ENCODE measurements at places on chromosomes 11 and 22. TPM values are rescaled to one million over a fixed set of nuclear protein-coding genes. Genes with fewer than 3 reads are reported as not detected.

LRRC10B gene
- 0.23 TPM for total RNA-seq

ARHGAP8 gene
- total RNA-seq = 9.2 TPM

DNA sequence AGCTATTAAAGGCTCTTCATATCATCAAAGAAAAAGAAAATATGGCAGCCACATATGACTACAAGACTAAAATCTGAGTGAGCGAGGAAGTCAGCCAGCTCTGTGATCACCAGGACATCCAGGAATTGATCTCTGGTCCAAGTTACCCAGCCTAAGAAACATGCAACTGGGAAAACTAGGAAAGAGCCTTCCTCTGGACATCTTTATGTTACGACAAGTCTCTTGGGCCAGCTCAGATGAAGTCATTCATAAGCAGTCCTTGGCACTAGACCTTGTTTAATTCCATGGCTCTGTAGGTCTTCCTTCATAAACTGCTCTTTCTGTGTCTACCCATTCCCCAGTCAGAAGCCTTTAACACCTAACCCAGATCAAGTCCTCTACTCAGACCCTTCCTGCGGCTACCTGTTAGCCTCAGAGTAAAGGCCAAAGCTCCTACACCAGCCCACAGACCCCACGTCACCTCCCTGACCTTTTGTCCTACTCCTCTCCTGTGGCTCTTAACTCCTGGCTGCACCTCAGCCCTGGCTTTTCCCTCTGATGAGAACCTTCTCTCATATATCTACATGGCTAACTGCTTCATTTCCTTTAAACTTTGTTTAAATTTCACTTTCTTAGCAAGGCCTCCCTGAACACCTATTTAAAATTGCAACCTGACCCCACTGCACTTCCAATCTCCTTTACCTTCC is 134.0 kb downstream of the KIF18A start:
- H3K36me3 ChIP-seq = no peaks in the 10 kb centered on the region
- no peaks in the 10 kb centered on the region for H3K4me1 ChIP-seq
- H3K4me3 ChIP-seq = no peak overlapping the region
- DNase-seq = no peak
- no peak overlapping the region for H3K27ac ChIP-seq

- peak within 1 kb of the TSS; percentile 77 for H3K4me3 ChIP-seq
- peak within 1 kb of the TSS; percentile 79 for H3K27ac ChIP-seq
- peaks cover 15% of the 10 kb centered on the region for H3K4me1 ChIP-seq
- no peak for DNase-seq
- H3K36me3 ChIP-seq = peaks cover 4% of the 10 kb centered on the region
These were observed at the start of gene ZFTA for GRCh38 chr11:63768237-63769041. Gene ZFTA (minus strand): TSS chr11:63768775. CDS start chr11:63768622, 153 bp downstream.

GRCh38 chr11:88489030-88489429 is 151.5 kb upstream of the CTSC start:
- H3K36me3 ChIP-seq = no peaks in the 10 kb centered on the region
- no peak overlapping the region for H3K4me3 ChIP-seq
- DNase-seq = no peak
- no peaks in the 10 kb centered on the region for H3K27me3 ChIP-seq
- no peak overlapping the region for H3K27ac ChIP-seq

C22orf31 gene
- total RNA-seq = not detected

DNA sequence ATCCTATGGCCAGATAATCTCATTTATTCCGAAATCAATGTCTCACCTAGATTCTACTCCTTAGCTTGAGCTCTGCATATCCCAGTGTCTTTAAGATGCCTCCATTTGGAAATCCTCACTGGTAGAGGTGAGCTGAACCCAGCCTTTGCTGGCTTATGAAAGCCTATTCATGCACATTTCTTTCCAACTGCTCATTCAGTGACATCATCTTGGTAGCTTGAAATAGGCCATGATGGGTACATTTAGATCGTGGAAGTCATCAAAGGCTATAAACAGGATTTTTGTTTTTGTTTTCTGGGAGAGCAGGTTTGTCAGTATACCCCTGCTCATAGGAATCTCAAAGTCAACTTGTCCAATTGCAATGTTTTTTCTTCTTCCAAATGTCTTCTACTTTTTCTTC is 6.0 kb downstream of the NXPE1 start:
- H3K27me3 ChIP-seq = no peaks in the 10 kb centered on the region
- DNase-seq = no peak
- H3K4me3 ChIP-seq = no peak overlapping the region
- no peaks in the 10 kb centered on the region for H3K36me3 ChIP-seq
- H3K4me1 ChIP-seq = no peaks in the 10 kb centered on the region

GRCh38 chr22:26485806-26486390 is 2.2 kb downstream of the SRRD start:
- peaks cover 8% of the 10 kb centered on the region for H3K36me3 ChIP-seq
- H3K4me3 ChIP-seq = no peak overlapping the region
- H3K27ac ChIP-seq = no peak overlapping the region
- H3K4me1 ChIP-seq = peaks cover 22% of the 10 kb centered on the region

PLAAT3 gene
- 32.6 TPM for total RNA-seq

- H3K27me3 ChIP-seq = no peaks in the 10 kb centered on the region
- DNase-seq = no peak
- no peak overlapping the region for H3K4me3 ChIP-seq
- no peaks in the 10 kb centered on the region for H3K4me1 ChIP-seq
These were observed 2.2 kb upstream of the RGL4 start for GRCh38 chr22:23688571-23688970.

- H3K4me1 ChIP-seq = no peaks in the 10 kb centered on the region
- no peaks in the 10 kb centered on the region for H3K27me3 ChIP-seq
- H3K4me3 ChIP-seq = no peak overlapping the region
- H3K27ac ChIP-seq = no peak overlapping the region
- DNase-seq = no peak
- no peaks in the 10 kb centered on the region for H3K36me3 ChIP-seq
These were observed 61.4 kb upstream of the MTMR2 start for GRCh38 chr11:95985174-95985808.

DNA sequence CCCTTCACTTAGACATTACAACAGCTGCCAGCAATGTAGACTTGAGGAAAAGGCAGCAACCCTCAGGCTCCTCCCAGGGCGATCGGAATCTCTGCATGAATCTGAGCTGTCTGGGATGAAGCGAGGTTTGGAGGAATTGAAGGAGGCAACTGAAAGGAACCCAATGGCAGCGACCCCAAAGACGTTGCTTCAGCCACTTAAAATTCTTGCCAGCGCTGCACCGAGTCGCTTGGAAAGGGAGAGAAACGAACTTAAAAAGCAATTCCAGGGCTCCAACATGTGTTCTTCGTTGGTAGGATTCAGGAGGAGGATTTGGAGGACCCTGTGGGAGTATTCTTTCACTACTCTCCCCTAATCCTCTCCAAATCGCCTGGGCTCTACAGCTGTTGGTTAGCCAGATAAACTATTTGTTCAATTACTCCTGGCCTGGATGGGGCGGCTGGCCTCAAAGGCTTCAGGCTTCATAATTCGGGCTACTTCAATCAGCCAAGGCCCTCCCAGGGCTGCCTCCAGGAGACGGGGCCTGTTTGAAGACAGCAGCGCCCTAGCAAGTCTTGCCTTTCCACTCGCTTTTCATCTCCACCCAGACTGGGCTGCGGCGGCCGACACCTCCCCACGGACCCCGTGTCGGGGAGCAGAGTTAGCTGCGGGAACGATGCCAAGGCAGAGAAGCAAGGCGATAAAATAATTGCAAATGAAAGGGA is 72.4 kb upstream of the TMEM45B start:
- H3K27ac ChIP-seq = no peak overlapping the region
- no peak for DNase-seq
- no peaks in the 10 kb centered on the region for H3K4me1 ChIP-seq
- no peaks in the 10 kb centered on the region for H3K27me3 ChIP-seq
- no peak overlapping the region for H3K4me3 ChIP-seq

DNA sequence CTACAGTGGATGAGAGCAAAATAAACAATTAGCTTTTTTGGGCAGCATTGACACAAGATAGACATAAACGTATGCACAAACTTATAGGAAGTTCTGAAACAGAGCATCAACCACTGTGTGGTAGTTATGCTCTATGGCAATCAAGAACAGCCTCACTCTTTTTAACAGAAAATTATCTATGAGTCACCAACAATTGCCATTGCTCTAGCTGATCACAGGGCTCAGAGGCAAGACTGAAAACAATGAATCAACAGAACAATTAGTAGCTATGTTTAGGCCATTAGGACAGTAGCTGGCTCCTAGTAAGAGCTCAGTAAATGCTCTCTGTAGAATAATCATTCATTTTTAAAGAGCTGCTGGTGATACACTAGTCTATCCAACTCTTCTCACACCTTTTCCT is 34.9 kb upstream of the PICALM start:
- no peaks in the 10 kb centered on the region for H3K27me3 ChIP-seq
- H3K4me3 ChIP-seq = no peak overlapping the region
- H3K36me3 ChIP-seq = no peaks in the 10 kb centered on the region
- no peak for DNase-seq

- H3K4me1 ChIP-seq = no peaks in the 10 kb centered on the region
- H3K27ac ChIP-seq = no peak overlapping the region
- DNase-seq = no peak
- H3K4me3 ChIP-seq = no peak overlapping the region
- peaks cover 2% of the 10 kb centered on the region for H3K27me3 ChIP-seq
These were observed 125.8 kb downstream of the DCDC1 start for GRCh38 chr11:31243706-31244105.

SMIM35 gene
- not detected for total RNA-seq

ACTN3 gene
- total RNA-seq = 0.13 TPM

DNA sequence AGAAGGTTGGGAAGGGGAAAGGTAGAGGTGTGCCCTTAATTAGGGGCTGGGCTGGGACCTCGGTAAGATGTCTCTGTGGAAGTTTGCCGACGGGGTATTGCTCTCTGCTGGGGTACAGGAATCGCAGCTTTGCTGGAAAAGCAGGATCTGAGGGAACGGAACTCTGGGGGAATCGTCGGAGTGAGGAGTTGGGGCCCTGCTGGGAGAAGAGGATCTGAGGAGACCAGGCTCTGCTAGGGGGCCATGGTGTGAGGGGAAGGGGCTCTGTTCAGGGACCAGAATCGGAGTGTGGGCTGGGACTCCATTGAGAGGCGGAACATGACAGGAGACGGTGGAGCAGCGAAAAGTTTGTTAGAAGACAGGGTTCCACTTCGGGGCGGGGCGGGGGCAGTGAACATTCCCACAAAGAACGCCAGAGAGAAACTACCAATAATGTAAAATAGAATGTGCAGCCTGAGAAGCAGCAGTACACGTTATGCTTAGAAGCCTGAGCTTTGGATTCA is 456 bp downstream of the AAMDC start:
- no peak for DNase-seq
- H3K4me1 ChIP-seq = peaks cover 27% of the 10 kb centered on the region
- H3K27ac ChIP-seq = peak overlapping the region; percentile 61
- peak overlapping the region; percentile 94 for H3K4me3 ChIP-seq
- H3K27me3 ChIP-seq = no peaks in the 10 kb centered on the region

DNA sequence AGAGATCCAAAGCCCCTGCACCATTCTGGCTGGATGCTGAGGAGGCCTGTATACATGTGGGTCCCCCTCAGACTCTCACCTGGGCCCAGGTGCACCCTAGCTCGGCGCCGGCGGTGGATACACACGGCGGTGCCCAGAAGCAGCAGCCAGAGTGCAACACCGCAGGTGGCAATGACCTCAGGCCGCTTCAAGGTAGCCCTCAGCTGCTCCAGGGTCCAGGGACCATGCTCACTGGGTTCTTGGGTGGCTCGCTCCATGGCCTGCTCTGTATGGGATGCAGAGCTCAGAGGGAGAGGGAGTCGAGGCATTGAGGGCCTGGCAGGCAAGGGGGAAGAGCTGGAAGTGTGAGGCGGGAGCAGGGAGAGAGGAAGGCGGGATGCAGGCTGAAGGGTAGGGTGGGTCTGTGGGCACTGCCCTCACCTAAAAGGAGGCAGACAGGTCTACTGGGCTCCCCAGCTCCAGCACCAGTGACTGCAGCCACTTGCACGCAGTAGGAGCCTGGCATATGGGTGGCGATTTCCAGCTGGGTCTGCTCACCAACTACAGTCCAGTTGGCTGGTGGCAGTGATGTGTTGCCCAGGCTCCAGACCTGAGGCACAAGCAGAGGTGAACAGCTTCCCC is 3.8 kb downstream of the ROBO4 start:
- no peaks in the 10 kb centered on the region for H3K36me3 ChIP-seq
- no peak for DNase-seq

MDK gene
- total RNA-seq = 252 TPM

RBMXL2 gene
- total RNA-seq = 0.10 TPM

GRCh38 chr11:57977709-57978108 is 46.0 kb upstream of the OR9Q1 start:
- H3K27me3 ChIP-seq = no peaks in the 10 kb centered on the region
- no peak overlapping the region for H3K27ac ChIP-seq
- no peaks in the 10 kb centered on the region for H3K36me3 ChIP-seq
- no peak for DNase-seq
- no peaks in the 10 kb centered on the region for H3K4me1 ChIP-seq
- no peak overlapping the region for H3K4me3 ChIP-seq

GRCh38 chr11:67370351-67371076 is 2.9 kb downstream of the CLCF1 start:
- no peak for DNase-seq
- H3K4me3 ChIP-seq = peak overlapping the region; percentile 1
- H3K27me3 ChIP-seq = no peaks in the 10 kb centered on the region
- H3K36me3 ChIP-seq = no peaks in the 10 kb centered on the region
- peaks cover 54% of the 10 kb centered on the region for H3K4me1 ChIP-seq
- H3K27ac ChIP-seq = peak overlapping the region; percentile 88

GRCh38 chr11:126350836-126351235 is 4.7 kb upstream of the ST3GAL4 start:
- no peak overlapping the region for H3K4me3 ChIP-seq
- H3K27ac ChIP-seq = no peak overlapping the region
- DNase-seq = no peak
- H3K36me3 ChIP-seq = peaks cover 3% of the 10 kb centered on the region
- H3K4me1 ChIP-seq = peaks cover 25% of the 10 kb centered on the region

GRCh38 chr11:123255909-123256308 is 60.9 kb upstream of the CLMP start:
- no peak overlapping the region for H3K27ac ChIP-seq
- H3K36me3 ChIP-seq = no peaks in the 10 kb centered on the region
- DNase-seq = no peak
- no peak overlapping the region for H3K4me3 ChIP-seq

DNA sequence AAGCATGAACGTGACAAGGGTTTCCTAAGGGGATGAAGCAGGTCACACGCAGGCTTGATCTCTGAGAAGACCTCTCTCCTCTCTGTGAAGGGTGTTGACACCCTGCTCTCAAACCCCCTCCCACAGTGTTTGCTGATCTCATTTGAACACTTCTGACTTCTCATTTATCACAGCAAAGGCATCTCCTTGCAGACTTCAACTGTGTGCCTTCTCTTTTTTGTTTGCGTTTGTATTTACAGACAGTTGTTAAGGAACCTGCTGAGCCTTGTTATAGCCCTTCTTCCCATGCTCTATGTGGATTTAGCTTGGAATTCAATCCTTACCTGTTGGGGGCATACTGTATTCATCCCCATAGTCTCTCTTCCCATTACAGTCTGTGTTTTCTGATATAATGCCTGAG is 206.5 kb downstream of the NELL1 start:
- H3K4me1 ChIP-seq = no peaks in the 10 kb centered on the region
- no peaks in the 10 kb centered on the region for H3K36me3 ChIP-seq
- no peak for DNase-seq
- no peak overlapping the region for H3K27ac ChIP-seq
- H3K4me3 ChIP-seq = no peak overlapping the region
